ENCODE measurements at places on chromosomes 7 and 10.

DNA sequence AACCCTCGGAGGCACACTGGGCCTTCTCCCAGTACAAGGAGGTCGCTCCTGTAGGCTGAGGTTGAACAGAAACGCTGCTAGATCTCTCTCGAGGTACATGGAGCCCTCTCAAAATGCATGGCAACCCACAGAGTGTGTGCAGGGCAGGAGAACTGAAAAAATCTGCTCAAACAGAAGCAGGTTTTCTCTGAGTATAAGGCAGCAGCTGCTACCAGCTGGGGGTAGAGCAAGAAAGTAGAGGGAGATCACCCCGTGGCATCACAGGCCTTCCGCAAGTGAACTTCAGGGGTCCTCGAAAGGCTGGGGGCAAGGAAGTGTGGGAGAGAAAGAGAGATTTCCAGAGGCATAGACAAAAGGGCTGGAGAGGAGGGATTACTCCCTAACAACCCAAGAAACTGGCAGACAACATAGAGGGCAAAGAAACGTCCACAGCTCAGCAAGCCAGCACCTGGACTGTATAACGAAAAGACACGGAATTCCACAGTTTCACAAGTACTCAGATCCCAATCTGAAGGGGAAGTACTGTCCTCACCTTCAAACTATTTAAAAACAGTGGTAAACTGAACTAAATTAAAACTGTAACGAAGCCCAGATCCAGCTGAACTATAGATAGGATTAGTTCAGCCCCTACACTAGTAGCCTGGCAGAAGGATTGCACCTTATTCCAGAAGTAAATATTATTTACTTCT lies 299.2 kb downstream of the IPMK start:
- DNase-seq: no peak

- DNase-seq: no peak
These were observed 33.7 kb upstream of the ERCC6 start for GRCh38 chr10:49572594-49573114.

- DNase-seq: no peak
These were observed 113.5 kb downstream of the DOCK1 start for GRCh38 chr10:127018766-127019165.

GRCh38 chr10:93745408-93746065 lies 12.2 kb upstream of the LGI1 start:
- no peak for DNase-seq

DNA sequence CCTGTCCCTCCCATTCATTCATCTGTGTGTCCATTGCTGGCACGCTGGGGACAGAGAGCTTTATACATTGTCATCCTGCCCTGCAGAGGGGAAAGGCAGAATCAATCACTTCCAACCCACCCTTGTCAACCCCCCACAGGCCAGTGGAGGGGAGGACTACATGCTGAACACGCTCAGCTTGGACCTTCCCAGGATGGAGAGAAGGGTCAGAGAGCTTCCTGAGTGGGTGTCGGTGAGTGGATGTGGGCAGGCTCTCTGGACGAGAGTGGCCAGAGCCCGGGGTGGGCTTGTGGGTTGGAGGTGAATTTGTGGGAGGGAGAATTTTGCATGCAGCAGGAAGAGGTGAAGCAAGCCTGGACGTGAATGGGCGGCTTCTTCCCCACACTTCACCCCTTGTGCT lies 93.9 kb downstream of the DNAJB6 start:
- no peak for DNase-seq

DNA sequence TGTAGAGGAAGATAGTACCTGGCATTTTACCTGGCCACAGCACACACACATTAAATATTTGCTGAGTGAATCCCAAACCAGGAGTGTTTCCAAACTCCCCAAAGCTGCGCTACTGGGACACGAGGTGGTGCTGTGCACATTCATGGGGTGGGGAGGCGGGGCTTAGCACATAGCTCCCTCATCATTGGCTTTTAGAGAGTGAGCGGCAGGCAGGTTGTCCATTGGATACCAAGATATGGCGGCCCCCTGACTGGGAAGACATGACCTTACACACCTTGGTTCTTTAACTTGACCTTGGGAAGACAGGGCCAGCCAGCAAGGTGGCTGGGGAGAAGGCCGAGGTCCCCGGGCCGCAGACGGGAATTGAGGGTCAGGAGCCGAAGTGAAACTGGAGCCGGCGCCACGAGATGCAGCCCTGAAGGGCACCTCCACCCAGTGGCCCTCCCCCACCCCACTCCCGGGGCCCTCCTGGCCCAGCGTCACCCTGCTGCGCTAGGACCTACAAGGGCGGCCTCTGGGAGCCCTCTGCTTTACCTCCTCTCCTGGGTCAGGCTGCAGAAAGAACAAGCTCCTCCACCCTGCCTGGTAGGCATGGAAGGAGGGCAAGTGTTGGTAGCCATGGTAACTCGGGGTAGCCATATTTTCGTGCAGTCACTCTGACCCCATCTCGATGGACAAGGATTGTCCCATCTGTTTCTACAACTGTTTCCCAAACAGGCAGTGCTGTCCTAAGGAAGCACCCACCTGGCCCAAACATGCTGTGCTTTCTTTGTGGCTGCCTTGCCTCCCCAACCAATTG lies 24.0 kb downstream of the TMEM176A start:
- DNase-seq: no peak

DNA sequence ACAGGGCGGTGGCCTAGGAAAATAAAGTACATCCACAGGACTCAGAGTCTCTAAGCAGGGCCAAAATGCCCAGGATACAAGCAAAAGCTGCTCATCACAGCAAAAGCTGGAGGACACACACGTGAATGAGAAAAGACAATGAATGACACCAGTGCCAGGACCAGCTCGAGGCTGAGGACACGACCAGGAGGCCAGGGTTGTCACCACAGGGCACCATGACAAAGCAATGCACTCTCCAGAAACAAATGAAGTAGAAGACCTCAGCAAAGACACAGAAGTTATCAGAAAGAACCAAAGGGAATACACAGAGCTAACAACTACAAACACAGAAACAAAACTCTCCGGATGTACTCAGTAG lies 92.1 kb downstream of the FOXL3 start:
- no peak for DNase-seq

GRCh38 chr7:143063741-143064140 lies 11.6 kb downstream of the OR6V1 start:
- DNase-seq: no peak

DNA sequence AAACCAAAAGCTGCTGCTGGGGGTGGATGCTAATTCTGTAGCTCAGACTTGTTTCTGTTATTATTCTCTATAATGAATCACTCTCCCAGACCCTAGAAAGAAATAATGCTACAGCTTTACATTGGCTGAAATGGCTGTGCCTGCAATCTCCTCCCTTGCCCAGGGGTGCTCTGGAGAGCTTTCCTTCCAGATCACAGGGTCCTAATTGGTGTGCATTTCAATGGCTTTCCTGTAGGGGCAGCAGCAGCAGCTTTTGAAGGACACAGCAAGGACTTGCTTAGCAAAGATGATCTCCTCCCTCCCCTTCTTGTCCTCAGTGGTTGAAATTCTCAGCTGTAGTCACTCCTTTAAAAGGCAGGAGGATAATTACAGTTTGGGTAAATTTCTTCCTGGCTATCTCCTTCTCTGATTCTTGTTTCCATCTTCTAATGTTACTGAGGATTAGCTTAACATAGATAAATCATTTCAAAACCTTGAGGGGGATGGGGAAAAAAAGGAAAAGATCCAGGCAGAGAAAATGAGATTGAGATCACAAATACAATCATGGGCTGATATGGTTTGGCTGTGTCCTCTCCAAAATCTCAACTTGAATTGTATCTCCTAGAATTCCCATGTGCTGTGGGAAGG lies 120.2 kb upstream of the CTTNBP2 start:
- DNase-seq: no peak

- no peak for DNase-seq
These were observed 114.3 kb downstream of the TBXAS1 start for GRCh38 chr7:139943401-139943800.

- DNase-seq: no peak
These were observed 3.9 kb downstream of the LSMEM1 start for GRCh38 chr7:112484671-112485167.

DNA sequence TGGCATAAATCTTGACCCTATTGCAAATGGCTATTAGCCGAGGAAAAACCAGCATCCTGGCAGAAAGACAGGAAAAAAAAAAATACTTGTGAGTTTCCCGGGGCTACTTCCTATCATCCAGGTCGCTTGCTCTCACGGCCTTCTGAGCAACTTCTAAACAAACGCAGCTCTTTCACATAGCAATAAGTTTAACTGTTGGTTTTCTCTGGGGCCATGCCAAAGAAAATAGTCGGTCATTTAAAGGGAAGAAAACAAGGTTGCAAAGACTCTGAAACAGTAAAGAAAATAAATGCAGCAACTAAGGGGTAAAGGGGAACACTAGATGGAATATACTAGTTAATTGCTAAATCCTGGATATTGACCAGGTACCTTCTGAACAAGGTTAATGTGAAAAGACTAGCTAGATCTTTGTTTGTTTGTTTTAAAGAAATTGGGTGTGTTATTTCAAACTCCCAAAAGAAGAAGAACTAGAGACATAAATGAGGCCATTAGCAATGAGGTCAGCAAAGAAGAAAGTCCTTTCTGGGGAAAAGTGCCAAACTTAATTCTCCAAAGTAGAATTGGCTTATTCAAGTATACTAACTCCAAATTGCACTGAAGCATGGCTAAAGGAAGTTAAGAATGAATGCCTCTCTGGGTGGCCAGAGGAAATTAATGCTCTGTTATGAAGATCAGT lies 54.2 kb downstream of the SLC39A12 start:
- peak; percentile 11 for DNase-seq

- DNase-seq: no peak
These were observed 28.0 kb downstream of the SEPTIN7 start for GRCh38 chr7:35828817-35829216.

GRCh38 chr10:103820101-103821062 lies 35.0 kb downstream of the SH3PXD2A start:
- DNase-seq: peak; percentile 89

GRCh38 chr7:11336432-11336831 lies 362.8 kb downstream of the PHF14 start:
- peak; percentile 30 for DNase-seq

DNA sequence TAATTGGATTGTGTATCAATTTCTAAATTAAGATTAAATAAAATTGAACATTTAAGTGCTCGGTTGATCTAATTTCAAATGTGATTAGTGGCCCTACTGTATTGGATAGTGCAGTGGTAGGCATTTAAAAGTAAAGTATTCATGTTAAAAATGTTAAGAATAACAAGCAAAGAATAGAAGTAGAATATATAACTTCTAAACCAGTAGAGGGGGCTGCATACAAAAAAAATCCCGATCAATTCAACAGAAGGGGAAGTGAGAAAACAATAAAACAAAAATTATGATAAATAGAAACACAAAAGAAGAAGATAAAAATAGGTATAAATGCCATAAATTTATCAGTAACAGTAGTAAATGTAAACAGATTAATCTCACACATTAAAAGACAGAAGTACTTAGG lies 24.9 kb upstream of the WDFY4 start:
- DNase-seq: no peak

GRCh38 chr7:28114056-28114455 lies 66.5 kb downstream of the JAZF1 start:
- DNase-seq: no peak

GRCh38 chr7:35714862-35715261 lies 19.9 kb upstream of the HERPUD2 start:
- DNase-seq: no peak

GRCh38 chr7:106290319-106290718 lies 5.5 kb upstream of the NAMPT start:
- DNase-seq: no peak

- peak; percentile 18 for DNase-seq
These were observed 162.5 kb downstream of the SNX10 start for GRCh38 chr7:26454180-26454579.

DNA sequence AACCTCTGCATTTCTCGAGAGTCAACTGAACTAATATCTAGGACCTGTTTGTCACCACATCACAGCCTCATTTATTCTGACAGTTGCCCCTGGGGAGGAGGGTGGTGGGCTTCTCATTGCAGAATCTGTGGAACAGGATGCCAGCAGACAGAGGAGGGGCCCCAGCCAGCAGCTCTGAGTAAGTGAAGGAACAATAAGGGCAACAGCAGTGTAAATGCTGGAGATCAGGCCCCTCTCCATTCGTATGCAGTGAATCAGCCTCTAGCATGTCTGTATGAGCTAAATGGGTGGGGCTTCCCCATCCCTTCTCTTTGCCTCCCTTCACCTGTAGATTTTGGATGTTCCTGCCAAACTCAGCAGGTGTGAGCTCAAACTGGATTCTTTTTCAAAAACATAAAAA lies 7.7 kb upstream of the CPVL start:
- DNase-seq: no peak

DNA sequence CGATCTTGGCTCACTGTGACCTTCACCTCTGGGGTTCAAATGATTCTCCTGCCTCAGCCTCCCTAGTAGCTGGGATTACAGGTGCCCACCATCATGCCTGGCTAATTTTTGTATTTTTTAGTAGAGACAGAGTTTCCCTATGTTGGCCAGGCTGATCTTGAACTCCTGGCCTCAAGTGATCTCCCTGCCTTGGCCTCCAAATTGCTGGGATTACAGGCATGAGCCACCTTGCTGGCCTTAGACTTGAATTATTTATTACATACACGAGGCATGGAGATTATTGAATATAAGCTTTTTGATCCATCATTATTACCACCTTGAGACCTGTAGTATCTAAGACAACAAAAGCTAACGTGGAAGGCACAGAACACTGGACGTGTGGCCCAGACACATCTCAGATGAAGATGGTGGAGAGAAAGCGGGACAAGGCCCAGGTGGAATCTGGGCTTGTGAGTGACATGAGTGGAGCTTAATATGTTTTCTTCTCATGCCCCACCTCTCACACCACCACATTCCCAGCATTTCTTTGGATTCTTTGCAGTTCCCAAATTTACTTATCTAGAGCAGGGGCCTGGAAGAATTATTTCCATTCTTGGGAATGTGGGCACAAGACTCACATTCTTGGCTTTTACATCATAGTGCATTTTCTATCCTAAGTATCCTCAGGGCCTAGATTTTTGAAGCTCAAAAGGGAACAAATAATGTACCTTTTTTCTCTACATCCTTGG lies 76.6 kb downstream of the SUGCT start:
- DNase-seq: peak; percentile 11

GRCh38 chr7:114790521-114790920 lies 131.4 kb upstream of the MDFIC start:
- peak; percentile 39 for DNase-seq

DNA sequence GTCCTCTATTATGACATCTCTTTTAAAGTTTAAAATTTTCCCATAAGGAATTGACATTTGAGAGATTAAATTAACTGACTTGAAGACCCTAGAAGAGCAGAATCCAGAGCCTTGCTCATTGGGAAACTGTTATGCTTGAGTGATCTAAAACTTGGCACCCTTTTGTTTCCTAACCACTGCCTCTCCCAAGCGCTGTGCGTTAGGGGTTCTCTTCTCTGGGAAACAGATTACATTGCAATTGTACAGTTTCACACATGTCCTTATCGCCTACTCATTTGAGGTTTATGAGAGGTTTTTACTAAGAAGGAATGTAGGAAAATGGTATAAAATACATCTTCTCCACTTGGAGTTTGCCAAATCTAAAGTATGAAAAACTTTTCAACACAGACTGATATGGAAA lies 126.8 kb upstream of the AMPH start:
- no peak for DNase-seq

GRCh38 chr10:14385596-14386593 lies 55.2 kb upstream of the FRMD4A start:
- DNase-seq: no peak

GRCh38 chr10:78278058-78278404 lies 244.4 kb downstream of the RPS24 start:
- no peak for DNase-seq

- no peak for DNase-seq
These were observed 4.9 kb upstream of the VSIR start for GRCh38 chr10:71778071-71778825.

GRCh38 chr7:106448346-106448991 lies 163.7 kb upstream of the NAMPT start:
- DNase-seq: no peak

All from skin of body (tissue), 3 donors.